ENCODE measurements at places on chromosomes 12 and 14.
A peak's percentile ranks its signal among the peaks of the same experiment; 100 is the strongest.

GRCh38 chr12:11642785-11643184 lies 6.7 kb upstream of the ETV6 start:
- no peak for DNase-seq

DNA sequence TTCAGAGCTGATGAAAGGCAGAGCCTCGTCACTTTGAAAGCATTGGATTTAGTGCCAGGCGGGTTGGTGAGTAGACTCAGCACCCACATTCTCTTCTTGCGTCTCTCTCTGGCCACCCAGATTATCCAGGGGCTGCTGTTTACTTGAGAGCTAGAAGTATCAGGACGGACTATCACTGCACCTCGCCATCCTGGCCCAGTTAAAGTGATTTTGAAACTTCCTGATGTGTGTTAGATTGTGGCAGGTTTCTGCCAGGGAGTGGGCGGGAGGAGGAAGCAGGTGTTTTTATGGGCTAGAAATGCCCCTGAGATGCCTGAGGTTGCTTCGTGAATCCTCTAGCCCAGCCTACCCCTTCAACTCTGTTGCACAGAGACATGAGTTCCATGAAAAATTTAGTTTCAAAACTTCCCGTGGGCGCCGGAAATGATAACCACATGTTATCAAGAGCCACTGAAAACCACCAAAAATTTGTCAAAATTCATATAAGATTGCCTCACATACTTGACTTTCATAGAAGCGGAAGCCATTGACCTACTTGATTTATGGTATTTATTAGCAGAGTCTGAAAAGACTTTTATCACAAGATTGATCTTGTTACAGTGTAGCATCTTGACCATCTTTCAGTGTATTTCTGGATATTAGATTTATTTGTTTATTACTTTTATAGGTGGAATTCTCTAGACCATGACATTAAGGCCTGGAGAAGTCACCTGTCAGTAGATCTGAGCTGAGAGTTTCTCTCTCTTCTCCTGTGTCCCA lies 466.0 kb downstream of the RAD51B start:
- peak; percentile 65 for DNase-seq

- DNase-seq, result no peak
Measured at GRCh38 chr14:82411298-82411697, 877.6 kb upstream of the SEL1L start.

DNA sequence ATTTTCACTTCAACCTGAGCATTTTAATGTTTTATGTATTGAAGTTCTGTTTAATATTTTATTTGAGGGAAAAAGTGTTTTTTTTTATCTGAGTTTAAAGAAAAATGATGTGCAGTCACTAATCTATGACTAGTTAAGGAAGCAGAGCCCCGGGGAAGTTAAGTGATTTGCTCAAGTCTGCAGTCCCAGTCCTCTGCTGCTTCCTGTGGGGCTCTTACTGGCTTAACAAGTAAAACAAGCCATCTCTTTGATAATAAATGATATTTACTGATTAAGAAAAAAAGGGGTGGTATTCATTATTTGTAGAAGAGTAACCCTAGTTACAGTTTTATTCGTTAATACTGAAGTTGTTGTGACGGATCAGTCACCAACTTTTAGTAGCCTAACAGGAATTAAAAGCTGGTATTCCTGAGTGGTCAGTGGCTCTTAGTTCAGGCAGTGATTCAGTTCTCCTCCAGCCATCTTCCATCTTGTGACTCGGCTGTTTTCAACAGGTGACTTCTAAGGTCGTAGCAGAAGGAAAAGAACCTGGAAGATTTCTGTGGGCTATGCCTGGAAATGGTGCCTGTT lies 21.7 kb downstream of the BICDL1 start:
- DNase-seq, result peak; percentile 28

- DNase-seq, result no peak
Measured at GRCh38 chr12:52254965-52255751, 19.3 kb upstream of the KRT86 start.

DNA sequence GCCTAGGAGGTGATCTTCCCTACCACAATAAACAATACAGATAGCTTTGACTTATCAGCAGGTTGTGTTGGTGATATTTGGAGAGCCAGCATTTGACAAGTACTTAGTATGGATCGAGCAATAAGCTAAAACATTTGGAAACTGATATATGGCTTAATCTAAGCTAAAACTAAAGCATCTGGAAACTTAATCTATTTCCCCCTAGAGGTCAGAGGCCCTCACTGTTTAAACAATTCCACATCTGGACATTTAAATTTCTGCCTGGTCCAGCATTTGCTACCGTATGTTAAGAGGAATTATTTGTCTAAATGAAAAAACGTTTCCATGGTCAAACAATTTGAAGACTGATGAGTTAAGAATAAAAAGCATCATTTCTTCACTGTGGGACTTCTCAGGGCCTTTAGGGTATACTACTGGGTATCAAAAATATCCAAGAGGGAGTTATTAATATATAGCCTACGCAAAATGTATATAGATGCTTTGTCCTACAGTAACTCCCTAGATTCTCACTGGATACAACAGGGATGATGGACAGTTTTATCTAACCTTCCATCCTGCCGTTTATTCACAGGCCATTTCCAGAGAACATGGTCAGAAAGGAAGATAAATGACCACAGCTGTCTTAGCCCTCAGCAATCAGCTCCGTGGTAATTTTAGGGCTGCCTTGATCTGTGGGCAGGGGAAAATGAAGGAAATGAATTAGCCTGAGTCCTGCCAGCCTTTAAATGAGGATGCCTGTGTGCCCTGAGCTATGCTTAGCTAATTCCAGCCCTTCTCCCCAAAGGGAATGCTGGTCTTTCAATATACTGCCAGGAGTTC lies 135.4 kb upstream of the NUDT4 start:
- no peak for DNase-seq

DNA sequence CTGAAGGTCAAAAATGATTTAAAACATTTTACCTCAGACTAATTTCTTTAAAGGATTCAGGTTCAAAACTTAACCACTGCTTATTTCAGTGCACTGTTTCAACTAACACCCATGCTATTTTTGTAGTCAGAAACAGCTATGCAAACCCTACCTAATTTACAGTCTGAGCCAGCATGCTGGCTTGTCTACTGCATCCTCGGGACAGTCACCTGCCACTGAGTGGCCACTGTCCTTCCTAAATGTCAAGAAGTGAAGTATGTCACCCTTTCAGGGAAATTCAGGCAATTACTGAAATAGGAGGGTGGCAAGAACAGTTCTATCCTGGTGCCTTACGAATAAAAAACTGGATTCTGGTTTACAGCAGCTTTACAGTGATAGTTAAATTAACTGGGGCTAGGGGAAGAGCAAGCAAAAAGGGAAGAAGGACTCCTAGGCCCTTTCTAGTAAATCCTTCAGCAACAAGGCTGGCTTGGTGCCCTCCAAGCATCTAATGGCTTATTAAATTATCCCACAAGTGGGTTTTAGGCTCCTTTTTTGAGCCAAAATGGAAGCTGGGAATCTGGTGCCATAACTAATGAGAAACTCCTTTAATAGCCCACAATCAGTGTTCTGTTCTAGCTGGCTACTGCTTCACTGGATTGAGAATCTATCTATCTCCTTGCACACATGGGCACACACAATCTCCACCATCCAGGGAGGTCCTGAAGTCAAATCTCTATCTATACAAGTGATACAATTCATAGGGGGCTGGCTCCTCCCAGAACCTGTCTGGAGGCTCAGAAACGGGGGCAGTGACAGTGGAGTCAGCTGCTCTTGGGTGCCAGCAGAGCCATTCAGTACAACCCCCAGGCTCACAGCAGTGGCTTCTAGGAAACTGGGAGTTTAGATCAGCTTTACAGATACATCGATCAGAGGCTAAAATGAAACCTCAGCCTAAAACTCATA lies 43.4 kb downstream of the SH2B3 start:
- no peak for DNase-seq

GRCh38 chr12:91326058-91327027 lies 143.7 kb upstream of the DCN start:
- DNase-seq, result peak; percentile 19

GRCh38 chr14:90569201-90569600 lies 172.4 kb downstream of the CALM1 start:
- no peak for DNase-seq

GRCh38 chr12:5648692-5649359 lies 216.9 kb downstream of the NTF3 start:
- no peak for DNase-seq

DNA sequence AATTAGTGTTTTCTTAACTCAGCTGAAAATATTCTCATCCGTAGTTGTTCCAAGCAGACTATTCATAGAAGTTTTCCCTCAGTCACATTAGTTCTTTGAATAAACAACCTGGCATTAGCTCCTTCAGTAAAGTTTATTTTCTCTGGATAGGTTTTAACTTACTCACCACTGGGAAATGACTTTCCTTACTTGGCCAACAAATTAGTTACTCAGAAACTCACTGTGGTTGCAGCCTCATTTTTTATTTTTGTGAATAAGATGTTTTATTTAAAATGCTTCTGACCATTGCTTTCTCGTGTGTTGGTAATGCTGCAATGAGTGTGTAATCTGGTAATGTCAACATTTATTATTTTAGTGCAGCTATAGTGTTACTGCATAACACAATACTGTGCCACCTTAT lies 74.9 kb downstream of the NOVA1 start:
- no peak for DNase-seq

GRCh38 chr14:67492538-67492937 lies 4.0 kb upstream of the TMEM229B start:
- no peak for DNase-seq

- no peak for DNase-seq
Measured at GRCh38 chr12:496736-497135, 37.0 kb downstream of the B4GALNT3 start.

- no peak for DNase-seq
Measured at GRCh38 chr14:70893858-70894291, 13.4 kb upstream of the PCNX1 start.

- DNase-seq, result no peak
Measured at GRCh38 chr14:86055512-86056075, 525.6 kb downstream of the FLRT2 start.

- no peak for DNase-seq
Measured at GRCh38 chr14:102189874-102190273, 50.2 kb downstream of the WDR20 start.

GRCh38 chr14:55438066-55438683 lies 2.2 kb downstream of the TBPL2 start:
- DNase-seq, result no peak

GRCh38 chr14:68522510-68523325 lies 270.1 kb downstream of the ZFP36L1 start:
- no peak for DNase-seq

GRCh38 chr14:55781046-55781445 lies 201.0 kb downstream of the KTN1 start:
- DNase-seq, result no peak

GRCh38 chr14:54332490-54332889 lies 64.3 kb upstream of the CDKN3 start:
- DNase-seq, result no peak

GRCh38 chr14:59320361-59320760 lies 131.9 kb downstream of the DAAM1 start:
- no peak for DNase-seq

DNA sequence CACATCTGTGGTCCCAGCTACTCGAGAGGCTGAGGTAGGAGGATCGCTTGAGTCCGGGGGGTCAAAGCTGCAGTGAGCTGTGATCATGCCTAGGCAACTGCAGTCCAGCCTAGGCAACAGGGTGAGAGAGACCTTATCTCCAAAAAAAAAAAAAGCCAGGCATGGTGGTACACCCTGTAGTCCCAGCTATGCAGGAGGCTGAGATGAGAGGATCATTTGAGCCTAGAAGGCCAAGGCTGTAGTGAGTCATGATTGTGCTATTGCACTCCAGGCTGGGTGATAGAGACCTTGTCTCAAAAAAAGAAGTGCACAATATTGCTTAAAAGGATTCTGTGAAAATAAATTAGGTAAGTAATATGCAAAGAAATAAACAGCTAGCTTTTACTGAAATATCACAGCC lies 17.0 kb downstream of the NAA25 start:
- DNase-seq, result no peak

DNA sequence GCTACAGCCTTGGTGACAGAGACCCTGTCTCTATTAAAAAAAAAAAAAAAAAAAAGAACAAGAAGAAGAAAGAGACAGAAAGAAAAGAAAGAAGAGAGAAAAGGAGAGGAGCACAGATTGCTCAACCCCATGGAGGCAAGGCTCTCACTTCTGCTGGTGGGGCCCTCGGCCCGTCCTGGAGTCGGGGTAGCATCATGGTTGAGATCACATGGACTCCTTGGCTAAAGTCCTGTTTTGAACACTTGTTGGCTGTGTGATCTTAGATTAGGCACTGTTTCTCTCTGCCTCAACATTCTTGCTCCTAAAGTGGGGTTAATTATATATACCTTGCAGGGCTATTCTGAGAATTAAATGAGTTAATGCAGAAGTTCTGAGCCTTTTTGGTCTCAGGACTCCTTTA lies 207.7 kb downstream of the CACNA1C start:
- DNase-seq, result no peak

DNA sequence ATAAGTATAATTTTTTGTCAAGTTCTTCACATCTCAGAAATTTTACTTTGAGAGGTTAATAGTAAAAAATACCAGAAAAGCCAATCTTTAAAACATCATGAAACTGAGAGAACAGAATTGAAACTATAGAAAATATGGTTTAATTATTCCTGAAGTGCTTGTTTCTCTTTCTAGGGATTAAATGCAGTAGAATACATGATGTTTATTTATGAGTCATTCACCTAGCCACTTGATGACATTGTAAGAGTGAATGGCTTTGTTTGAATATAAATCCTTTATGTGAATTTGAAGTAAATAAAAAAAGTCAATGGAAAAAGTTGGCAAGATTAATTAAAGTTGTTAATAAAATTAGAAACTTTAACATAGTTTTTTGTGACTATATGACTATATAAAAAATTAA lies 48.4 kb downstream of the KTN1 start:
- no peak for DNase-seq

DNA sequence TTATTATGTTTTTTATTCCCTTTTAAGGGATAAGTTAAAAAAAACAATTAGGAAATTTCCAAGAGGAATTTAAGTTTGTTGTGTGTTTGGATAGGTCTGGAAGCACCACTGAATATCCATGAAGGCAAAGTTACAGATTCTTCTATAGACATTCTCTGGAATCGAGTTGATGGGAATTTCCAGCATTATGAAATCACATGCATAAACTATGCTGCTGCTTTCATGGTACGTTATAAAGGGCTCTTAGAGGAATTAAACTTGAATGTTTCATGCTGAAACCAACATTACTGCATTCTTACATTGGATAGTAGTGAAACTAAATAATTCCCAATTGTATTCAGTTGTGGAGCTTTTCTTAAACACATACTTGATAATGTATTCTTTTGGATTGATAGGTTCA lies 21.5 kb upstream of the PTPRQ start:
- no peak for DNase-seq

DNA sequence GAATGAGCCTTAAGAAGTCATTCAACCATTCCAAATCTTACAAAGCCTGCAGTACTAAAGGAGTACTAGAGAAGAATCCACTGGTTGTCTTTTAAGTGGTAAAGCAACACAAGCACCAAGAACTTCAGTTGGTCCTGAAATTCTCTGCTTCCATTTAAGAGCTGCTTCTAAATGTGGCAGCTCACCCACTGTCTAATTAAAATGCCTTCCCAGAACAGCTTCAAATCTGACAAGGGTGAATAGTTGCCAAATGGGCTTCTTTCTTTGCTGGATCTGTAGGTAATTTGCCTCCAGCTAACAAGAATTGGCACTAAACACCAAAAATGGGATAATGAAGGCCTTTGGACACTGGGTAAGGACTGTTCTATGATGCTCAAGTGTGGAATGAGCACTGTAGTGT lies 72.2 kb upstream of the NAP1L1 start:
- DNase-seq, result no peak
